HFFc6 (cell line): ENCODE measurements at places on chromosomes 4 and X. TPM values are rescaled to one million over a fixed set of nuclear protein-coding genes. Genes with fewer than 3 reads are reported as not detected.
A peak's percentile ranks its signal among the peaks of the same experiment; 100 is the strongest.

GRCh38 chrX:66672106-66672505 lies 33.2 kb upstream of the EDA2R start:
- DNase-seq: peak; percentile 28

GRCh38 chr4:134754301-134755019 lies 552.9 kb upstream of the PABPC4L start:
- no peak for DNase-seq

DNA sequence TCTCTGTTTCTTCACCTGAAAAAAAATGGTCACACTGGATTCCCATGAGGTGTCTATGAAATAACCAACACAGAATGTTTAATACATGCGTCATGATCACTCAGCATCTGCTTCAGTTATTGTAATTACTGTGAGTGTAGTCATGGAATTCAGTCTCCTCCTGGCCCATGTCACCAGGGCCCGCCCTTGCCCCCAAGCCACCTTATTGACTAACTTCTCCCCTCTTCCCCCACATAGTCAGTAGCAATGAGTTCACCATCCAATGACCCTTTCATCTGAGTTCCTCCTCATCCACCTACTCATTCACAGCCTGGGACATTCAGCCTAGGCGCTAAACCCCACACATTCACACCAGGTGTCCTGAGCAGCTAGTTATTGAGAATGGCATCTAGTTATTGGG lies 15.6 kb downstream of the PNMA6F start:
- DNase-seq: no peak

GRCh38 chr4:165398570-165398969 lies 19.8 kb downstream of the CPE start:
- DNase-seq: no peak

DNA sequence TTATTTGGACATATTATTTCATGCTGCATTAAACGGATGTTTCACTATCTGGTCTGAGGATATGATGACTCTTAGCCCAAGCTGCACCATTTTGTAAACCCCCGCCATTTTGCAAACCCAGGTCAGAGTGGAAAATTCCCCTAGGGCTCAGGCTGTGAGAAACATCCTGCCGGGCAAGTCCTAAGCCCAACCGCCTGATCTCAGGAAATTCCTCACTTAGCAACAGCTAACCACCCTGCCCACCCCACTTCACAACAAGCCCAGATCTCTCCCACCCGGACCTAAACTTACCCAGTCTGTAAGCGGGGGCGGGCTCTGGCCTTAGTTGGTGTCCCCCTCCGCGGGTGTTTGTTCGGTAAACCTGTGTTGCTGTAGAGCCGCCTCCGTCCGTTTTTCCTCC lies 2747.1 kb downstream of the PCDH7 start:
- no peak for DNase-seq

Gene RPA4
- 0.18 to 0.43 TPM (median 0.25 TPM) in 3 replicates for total RNA-seq

Gene AWAT2
- not detected in 2 replicates for total RNA-seq

Gene MMGT1
- 29.5 to 31.8 TPM (median 30.4 TPM) in 3 replicates for total RNA-seq

Gene POU4F2
- not detected in 3 replicates for total RNA-seq

Gene RNF175
- total RNA-seq: not detected in 3 replicates
